A549 treated with CpdA at 1 μM for 4 hours (cell line): ENCODE measurements at places on chromosomes 5 and 9. TPM values are rescaled to one million over a fixed set of nuclear protein-coding genes. Genes with fewer than 3 reads are reported as not detected.

Gene PHF24
- 0.06 to 0.26 TPM (median 0.16 TPM) in 5 replicates for total RNA-seq

Gene OTP
- 0.06 to 0.14 TPM (median 0.10 TPM) in 4 of 5 replicates, not detected in the other for total RNA-seq

Gene CRHBP
- total RNA-seq = 0.06 to 0.33 TPM (median 0.21 TPM) in 5 replicates

Gene KIF12
- 2.0 to 3.0 TPM (median 2.5 TPM) in 5 replicates for total RNA-seq

Gene BHMT2
- not detected in 5 replicates for total RNA-seq

Gene INSL6
- not detected in 5 replicates for total RNA-seq

Gene STPG3
- not detected in 5 replicates for total RNA-seq

Gene ROR2
- 1.4 to 2.9 TPM (median 1.7 TPM) in 5 replicates for total RNA-seq

Gene LPAR1
- total RNA-seq = 10.7 to 12.1 TPM (median 11.3 TPM) in 5 replicates

Gene GZMA
- total RNA-seq = not detected in 5 replicates

Gene FOXD4
- 0.29 to 0.59 TPM (median 0.53 TPM) in 5 replicates for total RNA-seq

Gene KLHL9
- 14.4 to 18.7 TPM (median 16.7 TPM) in 5 replicates for total RNA-seq

Gene LTC4S
- total RNA-seq = 0.16 TPM in 1 of 5 replicates, not detected in the others

Gene MARVELD2
- 2.1 to 3.4 TPM (median 2.5 TPM) in 5 replicates for total RNA-seq

Gene HTR1A
- total RNA-seq = not detected in 5 replicates

Gene GHR
- total RNA-seq = 0.01 to 0.05 TPM in 2 of 5 replicates, not detected in the others

Gene SHLD3
- total RNA-seq = 1.8 to 3.3 TPM (median 2.2 TPM) in 5 replicates

Gene DAB2IP
- 11.5 to 14.9 TPM (median 13.5 TPM) in 5 replicates for total RNA-seq

Gene ENHO
- 1.3 to 2.3 TPM (median 2.0 TPM) in 5 replicates for total RNA-seq

Gene POU4F3
- total RNA-seq = 0.10 to 0.26 TPM (median 0.17 TPM) in 5 replicates

Gene KCNV2
- not detected in 5 replicates for total RNA-seq

Gene SNAPC3
- total RNA-seq = 16.0 to 19.6 TPM (median 18.6 TPM) in 5 replicates

Gene IL13
- 0.07 TPM in 1 of 5 replicates, not detected in the others for total RNA-seq

Gene CCNO
- total RNA-seq = 5.4 to 10.2 TPM (median 8.9 TPM) in 5 replicates

Gene OR1Q1
- total RNA-seq = 0.06 TPM in 1 of 5 replicates, not detected in the others

Gene C5orf52
- not detected in 5 replicates for total RNA-seq

Gene WDR55
- total RNA-seq = 29.2 to 32.4 TPM (median 29.6 TPM) in 5 replicates

Gene TTC23L
- total RNA-seq = 0.22 TPM in 1 of 5 replicates, not detected in the others

Gene DBH
- total RNA-seq = not detected in 5 replicates

Gene PLAC8L1
- total RNA-seq = 0.27 to 0.41 TPM in 2 of 5 replicates, not detected in the others

Gene POU5F2
- 0.01 to 0.02 TPM in 2 of 5 replicates, not detected in the others for total RNA-seq

Gene PROB1
- 0.27 to 0.33 TPM (median 0.31 TPM) in 5 replicates for total RNA-seq
